ENCODE measurements at places on chromosomes 4 and X.

DNA sequence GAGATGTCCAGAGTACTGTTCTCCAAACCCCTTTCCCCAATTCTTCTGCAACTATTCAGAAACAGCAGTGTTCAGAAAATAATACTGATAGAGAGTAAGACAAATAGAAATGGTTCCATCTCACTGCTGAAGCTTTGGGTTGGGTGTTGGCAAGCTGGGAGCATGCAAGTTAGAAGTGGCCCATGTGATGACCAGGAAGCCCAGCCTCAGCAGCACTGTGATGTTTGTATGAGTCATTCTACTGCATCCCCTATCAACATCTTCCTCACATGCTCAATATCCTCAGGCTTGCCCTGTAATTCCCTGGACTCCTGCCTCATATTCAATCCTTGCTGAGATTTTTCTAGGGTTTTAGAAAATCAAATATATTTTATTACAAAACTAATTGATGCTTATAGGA lies 96.5 kb downstream of the CHRDL1 start:
- no peak for DNase-seq

DNA sequence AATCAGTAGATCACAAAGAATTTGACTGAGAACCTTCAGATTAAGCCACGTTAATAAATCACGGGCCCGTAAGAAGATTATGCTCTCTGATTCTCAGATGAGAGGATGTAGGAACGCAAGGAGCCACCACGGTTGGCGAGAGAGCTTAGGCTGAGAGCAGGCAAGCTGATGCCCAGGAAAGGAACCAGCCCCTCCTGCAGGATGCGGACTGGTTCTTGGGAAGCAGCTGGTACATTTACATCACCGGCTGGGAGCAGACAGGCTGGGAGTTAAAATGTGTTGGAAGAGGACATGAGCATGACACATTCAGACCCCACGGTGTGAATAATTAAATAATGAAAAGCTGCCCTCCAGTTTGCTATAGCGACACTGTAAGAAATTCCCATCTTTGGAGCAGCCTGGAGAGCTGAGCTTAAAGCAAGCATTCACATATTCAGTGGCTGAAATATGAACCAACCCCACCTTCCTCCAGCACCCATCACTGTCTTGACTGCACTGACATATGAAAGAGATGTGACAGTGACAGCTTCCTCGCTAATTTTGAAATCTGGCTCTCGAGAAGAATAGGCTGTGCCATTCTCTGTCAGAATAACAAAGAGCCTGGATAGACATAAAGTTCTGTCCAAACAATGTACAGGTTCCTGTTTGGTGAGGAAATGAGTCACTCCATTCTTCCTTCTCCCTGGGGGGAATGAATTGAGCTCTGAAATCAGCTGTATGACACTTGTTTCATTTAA lies 33.1 kb downstream of the LNX1 start:
- peak; percentile 83 for DNase-seq

DNA sequence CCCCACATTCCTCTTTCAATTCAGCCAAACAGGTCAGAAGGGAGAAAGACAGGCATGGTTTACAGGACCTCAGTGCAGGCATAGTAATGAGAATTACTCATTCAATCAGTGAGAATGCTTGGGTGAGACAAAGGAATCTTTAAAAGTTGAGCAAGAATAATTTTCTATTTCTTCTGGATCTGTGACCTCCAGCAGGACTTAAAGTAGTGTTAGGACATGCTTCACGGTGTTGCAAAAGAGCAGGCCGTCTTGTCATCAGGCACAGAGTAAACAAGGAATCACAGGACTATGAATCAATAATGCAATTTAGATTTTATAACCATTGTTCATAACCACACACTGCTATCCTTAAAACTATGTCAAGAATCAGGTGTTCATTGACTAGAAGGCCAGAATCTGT lies 130.6 kb upstream of the GLRA2 start:
- DNase-seq: no peak

- no peak for DNase-seq
Observed at GRCh38 chr4:57211131-57211530, 100.9 kb upstream of the IGFBP7 start.

DNA sequence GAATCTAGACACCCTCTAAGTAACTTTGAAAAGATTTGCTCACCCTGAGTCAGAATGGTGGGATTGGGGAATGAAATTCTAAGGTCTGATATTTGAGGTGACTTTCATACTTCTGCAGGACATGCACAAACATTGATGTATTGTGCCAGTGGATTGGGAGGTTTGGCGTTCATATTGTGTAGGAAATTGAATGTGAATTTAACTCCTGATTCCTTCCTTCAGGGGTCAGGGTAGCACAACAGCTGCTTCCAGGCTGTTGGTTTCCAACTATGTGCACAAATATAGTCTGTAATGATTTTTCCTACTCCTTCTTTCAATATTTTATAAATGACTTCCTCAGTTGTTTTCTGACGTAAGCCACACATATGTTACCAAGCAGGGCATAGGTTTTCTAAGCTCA lies 3.1 kb downstream of the IL1RAPL1 start:
- DNase-seq: no peak

DNA sequence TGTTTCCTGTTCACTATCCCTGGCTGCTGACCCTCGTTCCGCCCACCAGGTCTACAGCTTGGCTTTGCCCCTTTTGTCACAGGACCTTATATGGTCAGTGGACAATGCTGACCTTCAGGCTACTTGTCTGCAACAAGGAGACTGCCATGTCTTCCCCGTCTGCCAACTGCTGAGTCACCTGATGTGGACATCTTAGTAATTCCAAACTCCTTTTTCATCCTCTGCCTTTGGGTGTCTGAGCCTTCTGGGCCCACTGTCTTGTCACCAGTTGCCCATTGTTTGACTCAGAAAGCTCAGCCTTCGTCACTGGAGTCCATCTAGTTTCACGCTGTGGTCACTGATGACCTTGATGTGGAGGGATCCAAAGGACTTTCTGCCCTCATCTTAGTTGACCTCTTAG lies 30.2 kb downstream of the GPRIN3 start:
- DNase-seq: no peak

- DNase-seq: no peak
Observed at GRCh38 chr4:28254003-28254402, 1393.4 kb downstream of the STIM2 start.

GRCh38 chr4:7371210-7371941 lies 63.4 kb downstream of the PSAPL1 start:
- DNase-seq: peak; percentile 82

DNA sequence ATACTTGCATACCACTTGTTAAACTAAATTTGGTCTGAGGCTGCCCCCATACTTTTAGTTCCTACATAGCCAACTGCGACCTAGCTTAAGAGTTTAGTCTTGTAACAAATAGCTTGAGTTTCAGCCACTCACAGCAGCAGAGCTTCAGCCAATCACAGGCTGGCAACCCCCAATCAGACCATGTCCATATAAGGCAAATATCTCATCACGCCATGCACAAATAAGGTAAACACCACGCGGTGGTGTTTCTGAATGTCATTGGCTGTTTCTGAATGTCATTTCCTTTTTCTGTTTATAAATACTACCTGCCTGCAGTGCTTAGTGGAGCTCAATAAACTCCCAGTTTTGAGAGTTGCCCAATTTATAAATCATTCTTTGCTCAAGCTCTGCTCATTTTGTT lies 143.1 kb upstream of the MAD2L1 start:
- DNase-seq: no peak

GRCh38 chrX:14359316-14359715 lies 170.0 kb upstream of the GLRA2 start:
- DNase-seq: no peak

GRCh38 chr4:19728773-19729172 lies 522.9 kb upstream of the SLIT2 start:
- DNase-seq: no peak
